ENCODE measurements at places on chromosomes 2 and 18. TPM values are rescaled to one million over a fixed set of nuclear protein-coding genes. Genes with fewer than 3 reads are reported as not detected.

The ZNF521 gene
- 55.1 TPM for total RNA-seq

The IL36A gene
- total RNA-seq = not detected

The SF3B1 gene
- total RNA-seq = 161 TPM

The ATP5F1A gene
- 576 TPM for total RNA-seq

The SERPINB13 gene
- not detected for total RNA-seq

The LBX2 gene
- 1.3 TPM for total RNA-seq

The C1GALT1C1L gene
- total RNA-seq = 1.0 TPM

The MEP1B gene
- total RNA-seq = not detected

The ADAM17 gene
- total RNA-seq = 12.9 TPM

The VAMP5 gene
- 106 TPM for total RNA-seq

The REG3A gene
- not detected for total RNA-seq

The RESP18 gene
- not detected for total RNA-seq

The STPG4 gene
- not detected for total RNA-seq

The RTP5 gene
- total RNA-seq = not detected

The CFC1 gene
- total RNA-seq = not detected

The HOXD13 gene
- not detected for total RNA-seq

The NYAP2 gene
- total RNA-seq = not detected

The G6PC2 gene
- not detected for total RNA-seq

The CDH7 gene
- total RNA-seq = not detected

The CDH20 gene
- total RNA-seq = under 0.01 TPM

The GLI2 gene
- total RNA-seq = 6.2 TPM

The ROCK1 gene
- total RNA-seq = 13.3 TPM

The RAX gene
- not detected for total RNA-seq

The APCDD1 gene
- 2.2 TPM for total RNA-seq
